ENCODE measurements at places on chromosomes 1 and 21.
A peak's percentile ranks its signal among the peaks of the same experiment; 100 is the strongest.

GRCh38 chr1:159560599-159560998, 24.8 kb upstream of the OR10J5 start:
- no peak for DNase-seq

DNA sequence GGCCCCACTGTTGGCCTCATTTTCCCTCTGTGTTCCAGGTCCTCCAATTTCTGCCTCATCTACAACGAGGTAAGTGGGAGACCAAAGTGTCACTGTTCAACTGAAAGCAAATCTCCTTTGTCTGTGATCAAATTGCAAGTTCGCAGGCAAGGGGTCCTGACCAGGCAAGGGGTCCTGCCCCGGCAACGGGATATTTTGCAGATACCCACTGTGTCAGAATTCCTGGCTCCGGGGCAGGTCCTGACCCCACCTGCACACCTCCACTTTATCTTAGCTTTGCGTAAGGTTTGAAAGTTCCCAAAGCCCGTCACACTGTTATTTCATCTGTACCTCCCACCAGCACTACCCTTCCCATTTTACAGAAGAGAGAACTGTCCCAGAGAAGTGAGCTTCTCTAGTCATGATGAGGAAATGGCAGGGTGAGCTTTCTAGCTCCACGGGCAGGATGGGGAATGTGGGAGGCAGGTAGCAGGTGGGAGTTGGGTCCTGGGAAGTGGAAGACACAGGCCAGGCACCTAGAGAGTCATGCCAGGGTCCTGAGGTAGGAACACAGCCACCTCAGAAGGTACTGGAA, 32.0 kb upstream of the CSF1 start:
- DNase-seq: no peak

- no peak for DNase-seq
Measured at GRCh38 chr1:90273241-90273774, 278.4 kb downstream of the ZNF326 start.

DNA sequence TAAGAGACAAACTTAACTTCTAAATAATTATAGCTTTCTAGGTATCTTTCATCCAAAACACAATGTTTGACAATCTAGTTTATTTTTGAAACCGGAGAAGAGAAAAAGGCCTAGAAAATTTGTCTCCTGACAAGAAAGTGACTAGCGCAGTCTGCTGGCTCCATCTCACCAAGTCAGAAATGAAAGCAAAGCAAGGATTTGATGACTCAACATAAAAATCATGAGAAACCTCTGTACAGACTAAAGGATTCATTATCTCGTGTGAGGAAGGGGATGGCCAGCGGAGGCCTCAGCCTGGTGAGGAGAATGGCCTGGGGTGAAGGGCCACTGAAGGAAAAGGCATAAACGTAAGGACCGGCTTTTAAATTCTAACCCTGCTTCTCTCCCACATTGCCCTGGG, 20.0 kb upstream of the TSNAX start:
- DNase-seq: no peak

GRCh38 chr1:192227330-192227729, 69.1 kb downstream of the RGS18 start:
- DNase-seq: no peak

DNA sequence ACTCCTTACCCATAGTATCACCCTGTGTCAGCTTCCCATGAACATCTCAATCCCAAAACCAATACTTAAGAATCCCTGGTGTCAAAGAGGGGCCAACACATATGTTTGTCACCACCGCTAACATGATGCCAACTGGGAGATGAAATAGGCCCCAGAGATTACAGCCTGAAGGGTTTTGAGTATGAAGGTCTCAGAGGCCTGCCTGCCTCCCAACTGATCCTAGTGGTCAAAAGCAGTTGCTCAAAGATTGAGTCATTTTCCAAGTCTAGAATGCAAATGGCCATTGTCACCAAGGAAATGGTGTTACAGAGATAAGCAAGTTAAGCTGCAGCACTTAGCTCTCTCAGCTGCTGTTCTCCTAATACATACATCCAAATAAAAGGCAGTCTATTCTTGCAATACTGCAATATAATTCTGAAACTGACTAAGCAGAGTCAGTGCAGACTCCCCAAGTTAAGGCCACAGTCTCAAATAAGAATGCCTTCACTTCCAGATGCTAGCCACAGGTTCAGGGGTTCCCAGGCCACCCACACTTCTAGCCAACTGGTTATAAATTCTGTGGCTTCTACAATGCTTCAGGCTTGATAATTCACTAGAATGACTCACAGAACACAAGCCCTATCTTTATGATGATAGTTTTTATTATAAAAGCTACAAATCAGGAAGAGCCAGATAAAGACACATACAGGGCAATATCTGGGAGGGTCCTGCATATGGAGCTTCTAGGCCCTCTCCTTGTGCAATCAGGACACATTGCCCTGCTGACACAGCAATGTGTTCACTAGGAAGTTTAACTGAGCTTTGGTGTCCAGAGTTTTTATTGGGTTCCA, 18.7 kb downstream of the DUSP10 start:
- no peak for DNase-seq

DNA sequence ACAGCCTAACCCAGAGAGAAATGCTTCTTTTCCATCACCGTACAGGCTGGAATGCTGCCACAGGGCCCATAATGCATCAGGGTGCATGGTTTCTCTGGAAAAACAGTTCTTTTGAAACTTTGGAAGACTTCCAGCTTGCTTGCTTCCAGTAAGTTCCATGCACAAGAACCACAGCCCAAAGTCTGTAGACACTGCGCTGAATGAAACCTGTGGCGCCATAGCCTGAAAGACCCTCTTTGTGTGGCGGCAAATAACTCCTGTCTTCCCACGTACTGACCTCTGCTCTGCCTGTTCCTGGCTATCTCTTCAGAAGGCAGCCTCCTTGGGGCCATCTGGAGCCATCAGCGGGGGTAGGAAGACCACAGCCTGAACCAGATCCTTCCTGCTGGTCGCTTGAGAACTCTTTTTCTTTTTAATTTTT, 15.1 kb downstream of the MIIP start:
- DNase-seq: no peak

DNA sequence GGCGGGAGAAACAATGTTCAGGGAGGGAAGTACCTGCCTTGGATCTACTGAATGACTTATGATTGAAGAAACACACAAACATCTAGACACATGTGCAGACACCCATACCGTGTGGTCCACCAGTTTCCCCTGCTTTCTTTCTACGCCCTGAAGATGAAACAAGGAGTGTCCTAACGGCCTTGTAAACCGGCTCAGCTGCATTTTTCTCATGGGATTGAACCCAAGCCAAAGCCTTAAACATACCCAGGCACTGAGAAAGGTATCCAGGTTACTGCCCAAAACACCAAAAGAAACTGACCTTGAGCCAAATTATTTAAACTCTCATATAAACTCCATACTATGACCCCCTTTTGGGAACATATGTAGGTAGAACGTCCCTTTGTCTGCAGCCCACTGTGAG, 630.0 kb upstream of the RGS18 start:
- no peak for DNase-seq

DNA sequence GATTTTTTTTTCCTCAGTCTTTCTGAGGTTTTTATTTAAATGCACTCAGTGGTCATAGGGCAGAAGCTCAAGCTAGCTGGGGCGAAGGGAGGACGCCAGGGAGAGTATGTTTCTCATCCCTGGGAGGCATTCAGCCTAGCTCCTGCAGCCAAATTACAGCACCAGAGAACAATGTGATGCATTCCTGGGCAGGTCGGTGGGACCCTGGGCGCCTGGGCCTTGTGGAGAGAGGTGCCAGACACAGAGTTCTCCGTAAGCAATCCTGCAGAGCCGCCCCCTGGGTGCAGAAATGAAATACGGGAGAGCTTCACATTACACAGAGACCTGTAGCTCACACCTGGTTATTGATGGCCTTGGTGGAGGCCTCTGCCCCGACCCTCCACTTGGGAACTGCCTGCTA, 15.5 kb downstream of the WNT2B start:
- no peak for DNase-seq

GRCh38 chr1:18972991-18973390, 16.5 kb upstream of the IFFO2 start:
- DNase-seq: no peak

DNA sequence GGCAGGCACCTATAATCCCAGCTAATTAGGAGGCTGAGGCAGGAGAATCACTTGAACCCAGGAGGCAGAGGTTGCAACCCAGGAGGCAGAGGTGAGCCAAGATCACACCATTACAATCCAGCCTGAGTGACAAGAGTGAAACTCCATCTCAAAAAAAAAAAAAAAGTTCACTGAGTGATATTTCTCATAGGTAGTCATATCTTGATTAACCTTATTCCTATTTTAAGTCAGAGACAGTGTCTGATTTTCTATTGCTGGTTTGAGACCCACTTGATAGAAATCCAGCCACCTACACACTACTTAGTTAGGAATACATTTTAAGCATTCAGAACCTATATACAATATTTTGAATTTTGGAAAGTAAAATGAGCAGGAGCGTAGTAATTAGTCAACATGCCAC, 357.4 kb upstream of the ADGRL2 start:
- no peak for DNase-seq

GRCh38 chr1:244265507-244265906, 186.2 kb downstream of the ADSS2 start:
- no peak for DNase-seq

DNA sequence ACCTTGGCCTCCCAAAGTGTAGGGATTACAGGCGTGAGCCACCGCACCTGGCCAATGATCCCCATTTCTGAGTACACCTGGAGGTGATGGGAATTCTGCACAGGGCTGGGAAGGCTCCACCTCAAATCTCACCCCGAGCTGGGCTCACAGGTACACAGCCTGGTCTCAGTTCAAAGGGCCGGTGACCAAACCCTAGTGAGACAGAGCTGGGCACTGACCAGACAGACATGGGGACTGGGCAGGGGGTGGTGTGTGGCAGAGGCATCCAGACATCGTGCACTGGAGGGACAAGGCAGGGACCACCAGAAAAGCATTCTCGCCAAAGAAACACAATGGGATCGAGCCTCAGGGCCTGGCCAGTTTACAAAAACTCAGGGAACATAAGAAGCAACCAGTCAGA, 17.2 kb downstream of the LSS start:
- DNase-seq: no peak

- peak; percentile 53 for DNase-seq
Measured at GRCh38 chr1:62433861-62434617, 2.8 kb upstream of the USP1 start.

DNA sequence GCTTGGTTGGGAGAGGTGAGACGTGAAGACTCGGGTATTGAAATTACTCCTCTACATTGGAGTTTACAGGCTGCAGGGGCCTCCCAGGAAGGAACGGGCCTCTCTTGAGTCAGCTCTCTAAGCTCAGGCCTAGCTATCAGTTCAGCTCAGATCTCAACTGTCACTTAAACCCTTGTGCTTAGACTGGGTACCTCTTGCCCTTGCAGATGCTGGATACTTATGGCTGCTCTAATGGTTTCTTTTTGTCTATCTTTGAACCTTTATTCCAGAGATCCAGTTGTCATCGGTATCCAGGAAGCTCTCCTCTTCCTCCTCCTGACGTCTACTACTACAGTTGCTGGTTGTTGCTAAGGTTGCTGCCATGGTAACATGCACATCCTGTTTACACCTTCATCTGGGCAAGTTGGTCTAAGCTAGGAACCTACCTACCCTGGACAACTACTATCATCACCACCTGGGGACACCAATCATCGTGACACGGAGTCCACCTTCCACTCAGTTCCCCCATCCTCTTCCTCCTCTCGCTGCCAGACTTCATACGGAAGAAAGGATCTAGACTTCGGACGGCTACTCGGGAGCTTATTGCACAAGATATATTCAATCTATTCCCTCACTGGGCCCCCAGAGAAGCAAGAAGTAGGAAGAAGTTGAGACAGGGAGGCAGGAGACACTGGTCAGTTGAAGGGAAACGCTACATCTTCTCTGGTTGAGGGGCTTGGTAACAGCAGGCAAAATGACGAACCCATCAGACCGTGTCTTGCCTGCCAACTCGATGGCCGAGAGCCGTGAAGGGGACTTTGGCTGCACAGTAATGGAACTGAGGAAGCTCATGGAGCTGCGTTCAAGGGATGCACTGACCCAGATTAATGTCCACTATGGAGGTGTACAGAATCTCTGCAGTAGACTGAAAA, 56.1 kb downstream of the ATP2B4 start:
- DNase-seq: peak; percentile 62

GRCh38 chr21:30104241-30104640, 62.4 kb downstream of the CLDN17 start:
- no peak for DNase-seq

GRCh38 chr1:23895082-23895481, 18.1 kb downstream of the CNR2 start:
- DNase-seq: no peak

DNA sequence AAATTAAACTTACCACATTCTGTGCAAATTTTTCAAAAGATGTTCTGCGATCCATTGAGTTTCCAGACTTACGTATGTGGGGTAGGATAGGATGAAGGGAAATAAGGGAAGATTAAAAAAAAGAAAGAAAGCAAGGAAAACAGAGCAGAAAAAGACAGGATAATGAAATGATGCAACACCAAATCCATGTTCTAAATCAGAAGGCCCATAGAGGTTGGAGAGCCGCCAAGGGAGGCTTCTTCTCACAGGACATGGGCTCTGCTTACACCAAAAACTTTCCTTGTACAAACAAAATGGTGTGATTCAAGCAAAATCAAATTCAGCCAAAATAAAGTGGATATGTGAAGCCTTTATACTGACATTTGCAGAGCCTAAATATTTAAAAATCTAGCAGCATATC, 189.5 kb upstream of the GREM2 start:
- DNase-seq: no peak

DNA sequence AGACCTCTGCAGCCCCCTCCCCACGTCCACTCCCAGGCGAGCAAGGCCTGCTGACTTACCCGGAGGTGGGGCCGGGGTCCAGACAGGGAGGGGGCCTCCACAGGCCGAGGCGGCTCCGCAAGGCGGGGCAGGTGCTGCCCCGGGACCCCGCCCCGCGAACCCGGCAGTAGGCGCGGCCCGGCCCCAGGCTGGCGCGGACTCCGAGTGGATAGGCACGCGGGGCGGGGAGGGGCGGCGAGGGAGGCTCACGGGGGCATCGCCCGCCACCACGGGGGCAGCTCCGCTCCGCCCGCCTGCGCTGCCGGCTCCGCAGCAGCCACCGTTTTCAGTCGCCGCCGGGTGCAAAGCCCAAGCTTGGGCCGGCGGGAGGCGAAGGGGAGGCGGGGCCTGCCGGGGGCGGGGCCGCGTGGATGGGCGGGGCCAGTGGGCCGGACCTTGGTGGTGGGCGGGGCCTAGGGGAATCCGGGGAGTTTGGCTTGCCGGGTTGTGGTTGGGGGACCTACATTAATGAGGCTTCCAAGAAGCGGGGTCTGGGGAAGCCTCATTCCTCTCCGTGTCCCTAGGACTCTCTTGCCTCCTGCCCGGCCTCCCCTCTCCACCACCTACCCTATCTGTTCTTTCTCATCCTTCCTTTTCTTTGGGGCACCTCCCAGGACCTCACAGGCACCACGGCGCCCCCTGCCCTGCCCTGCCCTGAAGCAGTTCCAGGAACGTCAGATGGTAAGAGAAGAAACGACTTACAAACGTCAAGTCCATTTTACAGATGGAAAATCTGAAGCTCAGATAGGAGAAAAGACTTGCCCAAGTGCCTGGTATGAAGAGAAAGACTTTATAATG, at the start of gene RIMS3:
RIMS3 (minus strand) TSS at position 348 of the 837 bp plus-strand sequence. CDS start 23,757 bp downstream, outside the sequence.
- peak; percentile 86 for DNase-seq
